ENCODE measurements at places on chromosomes 11 and 22.

DNA sequence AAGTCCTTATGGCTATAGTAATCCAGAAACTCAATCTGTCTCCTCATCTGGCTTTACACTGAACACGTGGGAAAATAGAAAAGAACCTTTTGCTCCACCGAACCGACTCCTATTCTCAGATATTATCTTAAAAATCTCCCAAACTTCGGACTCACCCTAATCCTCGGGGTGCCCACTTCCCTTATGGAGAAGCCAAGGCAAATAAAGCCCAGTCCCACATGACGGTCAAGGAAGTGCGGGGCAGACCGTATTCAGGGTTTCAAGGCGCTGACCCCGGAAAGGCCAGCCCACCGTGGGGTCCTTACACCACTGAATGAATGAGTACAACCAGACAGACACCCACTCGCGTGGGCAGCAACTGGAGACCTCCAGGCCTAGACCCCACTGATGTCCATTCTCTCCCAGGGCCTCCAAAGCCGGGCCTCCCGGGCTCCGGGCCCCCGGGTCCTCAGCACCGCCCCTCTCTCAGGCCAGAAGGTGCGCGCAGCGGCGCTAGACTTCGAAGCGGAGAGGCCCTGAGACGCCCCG lies 489 bp downstream of the NUP98 start:
- DNase-seq: no peak

DNA sequence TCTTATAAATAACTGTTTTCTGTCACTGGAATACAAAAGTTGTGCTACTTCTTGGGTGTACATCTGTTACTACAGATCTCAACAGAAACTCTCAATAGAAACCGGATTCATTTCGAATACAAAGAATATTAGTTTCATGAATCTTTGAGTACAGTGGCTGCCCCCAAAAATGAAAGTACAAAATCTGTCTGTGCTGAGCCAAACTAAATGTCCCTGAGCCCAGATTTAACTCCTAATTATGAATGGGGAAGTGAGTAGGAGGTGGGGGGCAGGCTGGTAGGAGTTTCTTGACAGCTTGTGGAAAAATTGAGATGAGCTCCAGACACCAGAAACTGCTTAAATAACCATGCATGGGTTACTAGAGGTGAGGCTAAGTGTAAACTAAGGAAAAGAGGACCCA lies 41.6 kb downstream of the PITPNB start:
- DNase-seq: no peak

GRCh38 chr11:73154178-73154577 lies 12.1 kb upstream of the FCHSD2 start:
- peak; percentile 97 for DNase-seq

- DNase-seq: no peak
Measured at GRCh38 chr11:27201454-27202302, 161.1 kb downstream of the BBOX1 start.

DNA sequence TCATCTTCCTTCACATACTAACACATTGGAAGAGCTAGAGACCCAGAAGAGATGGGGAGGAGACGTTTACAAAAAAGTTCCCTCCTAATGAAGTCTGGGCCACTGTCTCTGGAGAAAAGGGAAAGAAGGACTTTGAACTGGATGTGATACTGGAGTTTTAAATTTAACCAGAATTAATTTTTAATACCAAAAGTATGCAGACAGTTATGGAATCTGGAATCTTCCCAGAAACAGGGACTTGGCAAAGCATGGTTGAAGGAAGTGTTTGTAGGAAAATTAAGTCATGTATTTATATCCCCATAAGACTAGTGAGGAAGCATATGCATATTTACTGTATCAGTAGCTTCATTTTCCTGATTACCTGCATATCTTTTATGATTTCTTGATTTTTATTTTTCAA lies 215.5 kb downstream of the TTC28 start:
- DNase-seq: no peak
